Activated T-cell treated with anti-CD3 and anti-CD28 coated beads, Interleukin-2, amount 50 U/mL, for 1 hour (primary cell): ENCODE measurements at places on chromosomes 5 and 9.

DNA sequence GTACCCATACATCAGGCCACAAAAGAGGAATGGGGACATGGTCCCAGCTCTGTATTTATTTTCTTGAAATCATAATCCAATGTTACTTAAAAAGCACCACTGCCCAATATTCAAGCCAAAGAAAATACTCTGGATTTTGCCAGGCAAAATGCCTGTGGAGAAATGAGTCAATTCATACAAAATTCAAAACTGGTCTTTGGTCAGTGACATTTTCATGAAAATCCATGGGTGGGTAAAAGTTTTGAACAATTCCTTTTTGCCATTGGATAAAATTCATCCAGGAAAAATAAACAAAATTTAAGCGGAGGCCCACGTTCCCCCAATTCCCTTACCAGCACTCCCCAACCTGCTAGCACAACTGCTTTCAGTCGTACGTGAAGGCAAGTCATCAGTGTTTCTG lies 186.2 kb downstream of the GLIS3 start:
- no peak for DNase-seq

- DNase-seq, result no peak
Observed at GRCh38 chr9:88829276-88829675, 162.0 kb upstream of the S1PR3 start.

DNA sequence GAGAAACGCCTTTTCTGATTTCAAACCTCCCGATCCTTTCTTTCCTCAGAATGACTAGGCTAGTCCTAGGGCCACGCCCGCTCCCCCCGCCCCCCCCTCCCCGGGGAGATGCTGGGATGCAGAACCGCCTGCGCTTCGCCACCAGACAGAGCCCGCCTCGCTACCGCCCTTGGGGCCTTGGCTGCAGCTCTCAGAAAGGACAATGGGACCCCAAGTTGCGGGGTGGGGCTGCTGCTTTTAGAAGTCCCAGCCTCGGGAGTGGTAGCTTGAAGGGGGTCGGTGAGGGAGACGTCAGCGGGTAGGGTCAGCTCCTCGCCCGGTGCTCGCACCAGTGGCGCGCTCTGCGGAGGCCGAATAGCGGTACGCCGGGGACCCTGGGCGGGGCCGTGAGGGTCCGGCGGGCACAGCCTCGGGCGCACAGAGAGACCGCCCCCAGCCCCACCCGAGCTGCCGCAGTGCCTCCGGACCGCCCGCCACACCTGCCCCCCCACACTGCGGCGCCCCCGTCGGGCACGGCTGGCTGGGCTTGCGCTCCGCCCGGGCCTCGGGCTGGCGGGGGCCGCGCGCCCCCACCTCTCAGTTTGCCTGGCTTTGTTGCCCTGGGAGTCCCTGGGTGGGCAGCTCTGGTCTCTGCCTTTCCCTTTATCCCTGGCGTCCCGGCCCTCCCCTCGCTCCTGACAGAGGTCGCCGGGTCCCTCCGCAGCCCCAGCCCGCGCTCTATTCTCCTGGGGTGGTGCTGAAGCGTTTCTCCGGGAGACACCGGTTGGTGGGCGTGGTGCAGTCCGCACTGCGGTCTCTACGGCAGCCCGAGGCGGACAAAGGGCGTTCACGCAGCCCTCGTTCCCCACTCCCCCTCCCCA lies 1.2 kb downstream of the MAP1B start:
- DNase-seq, result no peak

DNA sequence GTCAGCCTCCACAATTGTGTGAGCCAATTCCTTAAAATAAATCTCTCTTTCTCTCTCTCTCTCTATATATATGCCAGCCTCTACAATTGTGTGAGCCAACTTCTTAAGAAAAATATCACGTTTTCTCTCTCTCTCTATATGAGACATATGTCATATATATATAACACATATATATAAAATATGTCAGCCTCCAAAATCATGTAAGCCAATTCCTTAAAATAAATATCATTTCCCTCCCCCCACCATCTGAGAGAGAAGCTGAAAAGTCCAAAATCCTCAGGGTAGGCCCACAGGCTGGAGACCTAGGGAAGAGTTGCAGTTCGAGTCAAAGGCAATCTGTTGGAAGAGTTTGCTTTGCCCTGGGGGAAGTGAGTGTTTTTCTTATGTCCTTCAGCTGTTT lies 158.1 kb upstream of the RPS23 start:
- no peak for DNase-seq

GRCh38 chr5:52864371-52864770 lies 76.7 kb downstream of the ITGA1 start:
- no peak for DNase-seq

GRCh38 chr9:37284636-37285035 lies 137.9 kb upstream of the GRHPR start:
- no peak for DNase-seq

DNA sequence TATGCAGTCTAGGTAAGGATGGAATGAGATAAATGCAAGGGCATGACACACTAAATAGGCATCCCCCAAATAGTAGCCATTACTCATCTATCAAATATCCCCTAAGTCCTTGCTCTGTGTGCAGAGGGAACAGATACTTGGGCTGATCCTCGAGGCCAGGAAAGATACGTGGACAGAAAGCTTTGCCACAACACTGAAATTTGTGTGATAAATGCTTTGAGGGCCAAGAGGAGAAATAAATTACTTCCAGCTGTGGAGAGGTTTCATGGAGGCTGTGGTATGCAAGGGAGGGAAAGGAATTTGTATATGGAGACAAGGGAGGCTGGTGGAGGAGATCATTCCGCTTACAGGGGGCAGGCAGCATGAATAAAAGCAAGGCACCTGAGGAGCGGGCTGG lies 18.5 kb downstream of the ATOX1 start:
- no peak for DNase-seq

DNA sequence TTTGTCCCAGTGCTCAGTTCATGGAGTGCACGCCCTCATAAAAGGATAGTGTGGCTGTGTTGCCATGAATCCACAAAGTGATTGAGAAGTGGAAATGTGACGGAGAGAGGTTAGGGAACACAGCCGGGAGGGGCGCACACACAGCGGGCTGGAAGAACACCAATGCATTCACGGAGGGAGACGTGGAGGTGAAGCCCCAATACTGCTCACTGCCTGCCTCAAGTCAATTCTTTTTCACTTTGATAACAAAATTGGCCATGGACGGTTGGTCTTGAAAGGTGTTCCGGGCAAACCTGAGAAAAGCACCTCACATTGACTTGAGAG lies 424.1 kb downstream of the MED10 start:
- DNase-seq, result no peak

GRCh38 chr5:40678026-40678425 lies 1.7 kb upstream of the PTGER4 start:
- DNase-seq, result no peak

- DNase-seq, result no peak
Observed at GRCh38 chr5:54257366-54258118, 52.8 kb downstream of the ARL15 start.

- DNase-seq, result no peak
Observed at GRCh38 chr5:37737326-37738056, 102.3 kb downstream of the GDNF start.

DNA sequence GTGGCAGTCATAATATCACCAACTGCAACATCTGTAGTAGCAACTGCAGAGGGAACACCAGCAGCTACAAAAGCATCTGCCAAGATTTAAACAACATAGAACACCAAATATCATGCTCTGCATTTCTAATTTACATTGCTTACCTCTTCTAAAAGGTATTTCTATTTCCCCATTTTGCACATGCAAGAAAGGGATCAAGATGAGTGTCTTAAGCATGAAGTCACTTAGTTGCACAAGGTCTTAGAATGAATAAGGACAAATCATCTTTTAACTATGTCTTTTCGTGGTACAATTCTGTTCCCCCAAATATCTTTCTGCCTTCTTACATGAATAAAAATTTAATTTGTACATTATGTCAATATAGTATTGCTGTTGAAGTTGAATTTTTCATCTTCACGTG lies 1746.4 kb downstream of the EFNA5 start:
- DNase-seq, result no peak
